ENCODE measurements at places on chromosomes 1 and 21.

- H3K4me3 ChIP-seq: no peak overlapping the region
- H3K4me1 ChIP-seq: peaks cover 32% of the 10 kb centered on the region
- H3K27ac ChIP-seq: peak overlapping the region; percentile 50
These were observed 57.1 kb upstream of the RPL11 start for GRCh38 chr1:23634518-23634839.

- no peak overlapping the region for H3K27ac ChIP-seq
- peaks cover 2% of the 10 kb centered on the region for H3K27me3 ChIP-seq
- H3K4me3 ChIP-seq: no peak overlapping the region
- no peaks in the 10 kb centered on the region for H3K36me3 ChIP-seq
- peaks cover 12% of the 10 kb centered on the region for H3K4me1 ChIP-seq
These were observed 150.1 kb downstream of the CDC7 start for GRCh38 chr1:91650764-91651163.

DNA sequence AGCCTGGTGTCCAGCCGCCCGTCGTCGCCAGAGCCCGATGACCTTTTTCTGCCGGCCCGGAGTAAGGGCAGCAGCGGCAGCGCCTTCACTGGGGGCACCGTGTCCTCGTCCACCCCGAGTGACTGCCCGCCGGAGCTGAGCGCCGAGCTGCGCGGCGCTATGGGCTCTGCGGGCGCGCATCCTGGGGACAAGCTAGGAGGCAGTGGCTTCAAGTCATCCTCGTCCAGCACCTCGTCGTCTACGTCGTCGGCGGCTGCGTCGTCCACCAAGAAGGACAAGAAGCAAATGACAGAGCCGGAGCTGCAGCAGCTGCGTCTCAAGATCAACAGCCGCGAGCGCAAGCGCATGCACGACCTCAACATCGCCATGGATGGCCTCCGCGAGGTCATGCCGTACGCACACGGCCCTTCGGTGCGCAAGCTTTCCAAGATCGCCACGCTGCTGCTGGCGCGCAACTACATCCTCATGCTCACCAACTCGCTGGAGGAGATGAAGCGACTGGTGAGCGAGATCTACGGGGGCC, 1.2 kb downstream of the OLIG2 start:
- peaks cover 81% of the 10 kb centered on the region for H3K27me3 ChIP-seq
- H3K4me3 ChIP-seq: no peak overlapping the region
- H3K27ac ChIP-seq: no peak overlapping the region

- H3K27ac ChIP-seq: no peak overlapping the region
- no peak overlapping the region for H3K4me3 ChIP-seq
- no peaks in the 10 kb centered on the region for H3K36me3 ChIP-seq
- H3K4me1 ChIP-seq: no peaks in the 10 kb centered on the region
- H3K27me3 ChIP-seq: peaks cover 1% of the 10 kb centered on the region
These were observed 491.0 kb downstream of the MATN1 start for GRCh38 chr1:30232288-30232899.

DNA sequence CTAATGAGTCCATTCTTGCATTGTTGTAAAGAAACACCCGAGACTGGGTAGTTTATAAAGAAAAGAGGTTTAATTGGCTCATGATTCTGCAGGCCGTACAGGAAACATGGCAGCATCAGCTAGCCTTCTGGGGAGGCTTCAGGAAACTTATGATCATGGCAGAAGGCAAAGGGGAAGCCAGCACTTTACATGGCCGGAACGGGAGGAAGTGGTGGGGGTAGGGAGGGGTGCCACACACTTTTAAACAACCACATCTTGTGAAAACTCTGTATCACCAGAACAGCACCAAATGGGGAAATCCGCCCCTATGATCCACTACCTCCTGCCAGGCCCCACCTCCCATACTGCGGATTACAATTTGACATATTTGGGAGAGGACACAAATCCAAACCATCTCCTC, 43.9 kb downstream of the NOS1AP start:
- no peak overlapping the region for H3K27ac ChIP-seq
- no peaks in the 10 kb centered on the region for H3K36me3 ChIP-seq
- H3K27me3 ChIP-seq: peaks cover 11% of the 10 kb centered on the region
- DNase-seq: no peak
- no peak overlapping the region for H3K4me3 ChIP-seq
- no peaks in the 10 kb centered on the region for H3K4me1 ChIP-seq

- no peak for DNase-seq
- peaks cover 2% of the 10 kb centered on the region for H3K27me3 ChIP-seq
- no peak overlapping the region for H3K4me3 ChIP-seq
These were observed 615 bp downstream of the KRTAP10-5 start for GRCh38 chr21:44579833-44580144.

- H3K4me3 ChIP-seq: no peak overlapping the region
- H3K27ac ChIP-seq: no peak overlapping the region
- H3K27me3 ChIP-seq: no peaks in the 10 kb centered on the region
- no peaks in the 10 kb centered on the region for H3K36me3 ChIP-seq
- H3K4me1 ChIP-seq: no peaks in the 10 kb centered on the region
These were observed 548.2 kb upstream of the ADGRL4 start for GRCh38 chr1:79554688-79555087.

GRCh38 chr21:16145479-16145878, 415.7 kb downstream of the USP25 start:
- no peaks in the 10 kb centered on the region for H3K4me1 ChIP-seq
- H3K36me3 ChIP-seq: no peaks in the 10 kb centered on the region
- DNase-seq: no peak
- no peaks in the 10 kb centered on the region for H3K27me3 ChIP-seq
- no peak overlapping the region for H3K4me3 ChIP-seq

- no peaks in the 10 kb centered on the region for H3K27me3 ChIP-seq
- H3K4me3 ChIP-seq: no peak overlapping the region
- H3K27ac ChIP-seq: no peak overlapping the region
- H3K36me3 ChIP-seq: peaks cover 56% of the 10 kb centered on the region
These were observed 53.4 kb upstream of the EDN2 start for GRCh38 chr1:41537788-41538351.

DNA sequence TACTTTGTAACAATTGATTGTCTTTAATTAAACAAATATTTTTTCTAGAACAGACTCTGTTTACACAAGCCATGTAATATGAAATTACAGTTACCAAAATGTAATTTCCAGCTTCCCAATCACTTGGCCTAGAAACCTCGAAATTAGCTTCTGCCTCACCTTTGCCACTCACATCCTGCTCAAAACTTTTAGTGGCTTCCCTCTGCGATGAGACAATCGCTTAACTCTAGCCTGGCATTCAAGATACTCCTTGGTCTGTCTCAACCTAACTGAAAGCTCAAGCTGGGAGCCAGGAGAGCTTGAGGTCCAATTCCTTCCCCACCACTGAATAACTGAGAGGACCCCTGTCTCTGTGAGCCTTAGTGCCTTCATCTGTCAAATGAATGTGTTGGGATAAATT, 42.8 kb downstream of the GFI1 start:
- no peak overlapping the region for H3K4me3 ChIP-seq
- H3K4me1 ChIP-seq: peaks cover 16% of the 10 kb centered on the region
- no peaks in the 10 kb centered on the region for H3K27me3 ChIP-seq
- no peak for DNase-seq
- H3K27ac ChIP-seq: no peak overlapping the region

DNA sequence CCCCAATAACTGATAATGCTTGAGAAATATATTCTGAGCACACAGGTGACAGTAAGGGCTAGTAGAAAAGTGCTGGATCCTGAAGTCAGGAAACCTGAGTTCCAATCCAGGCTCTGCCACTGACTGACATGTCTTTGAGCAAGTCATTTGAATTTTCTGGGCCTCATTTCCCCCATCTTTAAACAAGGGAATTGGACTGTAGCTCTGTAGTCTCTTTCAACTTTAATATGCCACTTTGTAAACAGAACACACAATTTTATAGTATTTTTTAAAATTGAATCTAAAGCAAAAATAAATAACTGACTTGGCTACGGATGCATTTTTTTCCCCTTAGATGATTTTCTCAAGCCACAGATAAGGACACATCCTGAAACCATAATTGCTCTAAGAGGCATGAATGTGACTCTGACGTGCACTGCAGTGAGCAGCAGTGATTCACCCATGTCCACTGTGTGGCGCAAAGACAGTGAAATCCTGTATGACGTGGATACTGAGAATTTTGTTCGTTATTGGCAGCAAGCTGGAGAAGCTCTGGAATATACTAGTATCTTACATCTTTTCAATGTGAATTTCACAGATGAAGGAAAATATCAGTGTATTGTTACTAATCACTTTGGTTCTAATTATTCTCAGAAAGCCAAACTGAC, 37.0 kb downstream of the LRIG2 start:
- peaks cover 31% of the 10 kb centered on the region for H3K36me3 ChIP-seq
- DNase-seq: no peak
- no peak overlapping the region for H3K4me3 ChIP-seq
- H3K4me1 ChIP-seq: peaks cover 6% of the 10 kb centered on the region

DNA sequence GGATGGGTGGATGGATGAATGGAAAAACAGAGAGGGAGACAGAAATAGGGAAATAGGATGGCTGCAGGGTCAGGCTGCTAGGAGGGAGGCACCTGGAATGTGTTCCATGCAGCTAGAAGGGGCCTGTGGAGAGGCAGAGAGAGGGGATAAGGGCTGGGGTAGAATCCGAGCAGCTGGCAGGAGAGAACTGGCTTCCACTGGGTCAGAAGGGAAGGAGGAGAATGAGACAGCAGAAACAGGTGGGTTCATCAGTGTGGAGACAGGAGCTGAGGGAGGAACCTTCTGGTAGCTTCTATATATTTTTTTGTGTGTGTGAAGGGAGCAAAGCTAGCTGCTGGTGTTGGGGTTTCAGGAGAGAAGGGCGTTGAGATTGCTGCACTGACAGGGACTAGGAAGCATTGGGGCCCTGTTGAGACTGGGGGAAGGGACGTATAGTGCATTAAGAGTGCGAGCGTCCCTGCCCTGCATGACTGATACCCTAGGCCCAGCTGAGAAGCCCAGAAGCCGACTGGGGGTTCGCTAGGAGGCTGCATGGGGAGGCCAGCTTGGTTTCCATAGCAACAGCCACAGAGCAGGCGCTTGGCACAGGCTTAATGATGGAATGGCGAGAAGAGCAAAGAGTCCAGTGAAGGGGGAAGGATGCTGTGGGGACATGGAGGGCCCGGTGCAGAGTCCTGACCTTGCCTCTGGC, 14.8 kb upstream of the KIF21B start:
- no peaks in the 10 kb centered on the region for H3K4me1 ChIP-seq
- H3K27ac ChIP-seq: peak overlapping the region; percentile 12
- no peaks in the 10 kb centered on the region for H3K27me3 ChIP-seq
- H3K36me3 ChIP-seq: no peaks in the 10 kb centered on the region
- no peak for DNase-seq
- H3K4me3 ChIP-seq: no peak overlapping the region

DNA sequence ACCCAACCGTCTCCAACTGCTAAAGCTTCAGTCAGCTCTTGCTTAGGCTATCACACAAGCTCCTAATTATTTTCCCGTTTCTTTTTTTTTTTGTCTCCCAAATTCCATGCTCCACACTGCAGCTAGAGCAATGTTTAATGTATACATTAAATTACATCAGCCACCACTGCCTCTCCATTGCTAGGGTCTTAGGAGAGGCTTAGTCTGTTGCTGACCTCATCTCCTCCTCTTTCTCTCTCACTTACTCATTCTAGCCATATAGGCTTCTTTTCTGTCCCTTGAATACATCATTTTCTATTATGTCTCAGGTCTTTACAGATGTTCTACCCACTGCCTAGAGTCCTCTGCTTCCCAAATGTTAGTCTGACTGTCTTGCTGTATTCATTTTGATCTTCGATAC, 138.1 kb upstream of the ST6GALNAC5 start:
- H3K4me3 ChIP-seq: no peak overlapping the region
- no peak overlapping the region for H3K27ac ChIP-seq
- no peaks in the 10 kb centered on the region for H3K36me3 ChIP-seq

Data from activated naive CD8-positive, alpha-beta T cell treated with anti-CD3 and anti-CD28 coated beads, Interleukin-2, amount 50 U/mL, for 24 hours (primary cell).